Hippocampal formation (tissue), 2 donors: ENCODE measurements at places on chromosomes 1 and 21.

- DNase-seq, result no peak
These were observed 87.9 kb downstream of the SYT2 start for GRCh38 chr1:202622388-202622787.

GRCh38 chr1:64176659-64177058 is 26.8 kb upstream of the UBE2U start:
- DNase-seq, result no peak

GRCh38 chr1:36051821-36052220 is 32.1 kb upstream of the TEKT2 start:
- DNase-seq, result no peak

DNA sequence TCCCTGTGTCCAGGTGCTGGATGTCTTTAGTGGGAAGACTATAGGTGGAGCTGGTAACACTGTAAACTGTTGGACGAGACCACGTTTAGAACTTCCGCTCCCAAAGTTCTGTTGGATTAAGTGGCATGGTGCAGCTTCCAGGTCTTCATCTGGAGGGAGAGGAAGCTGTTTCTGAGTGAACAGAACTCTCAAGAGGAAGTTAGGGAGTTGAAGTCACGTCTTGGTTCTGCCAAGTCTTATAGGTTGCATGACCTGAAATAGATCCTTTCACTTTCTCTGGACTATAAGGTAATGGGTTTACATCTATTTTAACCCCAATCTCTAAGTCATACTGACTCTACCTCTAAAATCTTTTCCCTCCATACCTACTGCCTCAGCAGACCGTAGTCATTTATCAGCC is 97.4 kb upstream of the TNR start:
- no peak for DNase-seq

DNA sequence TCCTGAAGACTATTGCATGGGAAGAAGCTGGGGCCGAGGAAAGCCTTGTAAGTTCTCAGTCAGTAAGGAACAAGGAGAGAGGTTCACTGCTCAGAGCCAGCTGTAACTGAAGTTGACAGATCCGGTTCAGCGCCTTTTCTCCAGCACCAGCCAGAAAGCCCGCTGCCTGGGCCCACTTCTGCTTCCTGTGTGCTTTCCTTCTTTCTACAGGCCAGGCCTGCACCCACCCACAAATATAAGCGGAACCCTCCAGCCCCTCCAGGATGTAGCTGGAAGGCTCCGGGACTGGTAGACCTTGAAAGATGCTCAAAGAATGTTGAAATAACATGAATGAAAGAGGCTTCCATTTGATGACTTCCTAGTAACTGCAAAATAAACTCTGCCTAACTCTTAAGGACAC is 38.8 kb downstream of the PARP1 start:
- DNase-seq, result no peak

- no peak for DNase-seq
These were observed 141.8 kb downstream of the NRIP1 start for GRCh38 chr21:14922980-14923379.

GRCh38 chr21:45136927-45137611 is 62.7 kb downstream of the ADARB1 start:
- peak; percentile 70 for DNase-seq

GRCh38 chr21:15627823-15628222 is 102.0 kb upstream of the USP25 start:
- DNase-seq, result no peak

GRCh38 chr21:31886915-31887314 is 14.1 kb downstream of the HUNK start:
- DNase-seq, result no peak

GRCh38 chr1:27522432-27523336 is 32.7 kb upstream of the WASF2 start:
- no peak for DNase-seq

DNA sequence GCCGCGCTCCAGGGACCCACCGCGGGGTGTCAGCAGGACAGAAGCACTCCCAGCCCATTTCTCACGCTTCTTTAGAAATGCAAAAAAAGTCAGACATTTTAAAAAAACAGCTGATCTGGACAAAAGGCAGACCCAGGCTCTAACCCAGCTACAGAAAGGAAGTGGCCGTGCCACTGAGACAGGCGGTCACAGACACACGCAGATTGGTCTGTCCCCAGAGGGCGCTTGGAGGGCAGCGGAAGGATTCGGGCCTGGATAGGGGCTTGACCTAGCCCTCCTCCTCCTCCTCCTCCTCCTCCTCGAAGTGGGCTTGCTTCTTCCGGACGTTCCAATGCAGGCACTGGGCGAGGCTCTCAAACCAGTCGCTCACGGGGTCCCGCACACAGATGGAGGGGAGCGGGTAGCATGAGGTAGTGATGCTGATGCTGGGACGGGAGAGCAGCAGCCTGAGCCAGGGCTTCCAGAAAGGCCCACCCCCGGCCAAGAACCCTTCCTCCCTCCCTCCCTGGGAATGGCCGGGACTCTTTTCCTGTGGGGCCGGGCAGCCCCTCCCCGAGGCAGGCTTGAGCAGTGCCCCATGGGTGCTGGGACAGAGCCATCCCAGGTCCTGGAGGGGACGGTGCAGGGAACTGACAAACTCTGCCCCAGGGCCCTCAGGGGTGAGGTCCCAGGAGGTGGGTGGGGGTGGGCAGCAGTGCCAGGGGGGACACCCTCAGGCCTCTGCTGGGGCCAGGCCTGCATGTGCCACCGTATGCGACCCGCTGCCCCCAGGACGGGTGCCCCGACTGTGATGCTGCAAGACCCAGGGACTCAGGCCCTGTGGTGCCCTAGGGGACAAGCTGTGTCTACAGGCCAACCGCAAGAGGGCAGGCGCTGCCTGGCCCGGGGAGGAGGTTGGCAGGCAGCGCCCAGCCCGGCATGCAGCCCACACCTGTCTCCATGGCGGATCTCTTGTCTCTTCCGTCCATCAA is 25.3 kb downstream of the NADK start:
- no peak for DNase-seq

DNA sequence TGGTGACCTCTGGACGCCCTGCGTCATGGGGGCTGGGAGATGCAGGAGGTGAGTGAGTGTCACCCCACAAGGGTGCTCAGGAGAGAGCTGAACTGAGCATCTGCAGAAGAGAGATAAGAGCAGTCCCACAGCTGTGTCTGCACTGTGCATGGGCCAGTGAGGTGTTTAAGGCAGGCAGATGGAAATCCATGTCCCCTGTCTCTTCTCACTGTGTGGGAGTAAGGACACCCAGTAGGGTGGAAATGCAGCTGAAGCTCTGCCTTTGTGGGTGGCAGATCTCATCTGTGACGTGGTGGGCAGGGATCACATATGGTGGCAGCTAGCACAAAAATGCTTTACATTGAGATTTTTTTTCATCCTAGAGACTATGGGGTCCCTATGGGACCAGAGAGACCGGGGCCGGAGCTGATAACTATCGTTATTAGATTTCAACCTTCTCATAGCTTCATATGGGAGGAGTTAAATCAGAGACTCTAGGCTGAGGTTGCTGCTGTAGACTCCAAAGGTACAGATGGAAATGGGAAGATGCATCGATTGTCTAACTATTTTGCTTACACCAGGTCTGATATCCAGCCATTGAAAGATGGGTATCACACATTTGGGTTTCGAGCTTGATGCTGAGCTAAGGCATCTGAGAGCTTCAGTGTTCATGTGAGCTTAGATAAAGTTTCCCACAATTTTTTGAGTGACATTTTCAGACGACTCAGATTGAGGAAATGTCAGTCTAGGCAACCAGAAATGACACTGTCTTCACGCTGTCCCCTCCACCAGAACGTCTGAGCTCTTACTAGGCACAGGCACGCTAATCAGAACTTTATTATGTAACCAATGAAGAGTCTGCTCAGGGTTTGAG is 65.3 kb upstream of the PSEN2 start:
- no peak for DNase-seq

- no peak for DNase-seq
These were observed 498.3 kb downstream of the ADGRL2 start for GRCh38 chr1:82299056-82299455.

DNA sequence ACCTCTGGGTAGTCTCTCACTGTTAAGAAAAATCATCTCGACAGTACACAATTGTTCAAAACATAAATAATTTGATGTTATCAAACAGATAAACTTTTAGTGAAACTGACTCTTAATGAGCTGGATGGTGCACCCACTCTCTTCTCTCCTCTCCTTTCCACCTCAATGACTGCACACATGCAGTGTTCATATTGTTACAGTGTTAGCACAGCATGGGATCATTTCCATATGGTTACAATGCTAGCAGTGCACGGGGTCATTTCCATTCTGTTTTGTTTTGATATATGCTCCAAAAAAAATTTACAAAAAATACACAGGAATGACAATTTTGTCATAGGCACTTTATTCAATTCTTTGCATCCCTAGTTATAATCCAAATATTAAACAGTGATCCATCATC is 26.4 kb upstream of the RNF187 start:
- no peak for DNase-seq

DNA sequence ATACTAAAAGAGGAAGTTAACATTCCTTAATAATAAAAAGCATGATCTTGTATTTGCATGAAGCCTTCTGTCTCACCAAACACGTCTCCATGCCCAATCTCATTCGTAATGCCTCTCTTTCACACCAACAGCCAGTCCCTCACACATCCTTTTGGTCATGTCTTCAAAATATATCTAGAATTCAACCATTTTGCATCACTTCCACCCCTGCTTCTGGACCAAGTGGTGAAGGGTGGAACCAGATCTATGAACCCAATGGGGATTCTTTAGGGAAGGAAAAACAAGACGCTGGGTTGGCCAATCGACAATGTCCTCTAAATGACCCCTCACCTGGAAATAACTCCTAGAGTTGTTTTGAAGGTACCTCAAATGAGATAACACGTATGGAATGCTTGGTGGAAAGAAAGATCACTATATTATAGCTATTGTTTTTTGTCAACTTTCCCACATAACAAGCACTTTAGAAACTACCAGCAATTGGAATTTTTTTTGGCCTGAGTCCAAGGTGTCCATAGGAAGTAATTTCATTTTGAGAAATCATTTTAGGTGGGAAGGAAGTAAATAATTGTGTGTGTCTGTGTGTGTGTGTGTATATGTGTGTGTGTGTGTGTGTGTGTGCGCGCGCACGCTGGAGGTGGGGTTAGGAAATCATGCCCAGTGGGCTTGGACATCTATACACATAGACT is at the start of gene KCNA10:
TSS of gene KCNA10 (minus strand) at position 51 of the 686 bp plus-strand sequence. CDS start 388 bp downstream, outside the sequence.
- no peak for DNase-seq

DNA sequence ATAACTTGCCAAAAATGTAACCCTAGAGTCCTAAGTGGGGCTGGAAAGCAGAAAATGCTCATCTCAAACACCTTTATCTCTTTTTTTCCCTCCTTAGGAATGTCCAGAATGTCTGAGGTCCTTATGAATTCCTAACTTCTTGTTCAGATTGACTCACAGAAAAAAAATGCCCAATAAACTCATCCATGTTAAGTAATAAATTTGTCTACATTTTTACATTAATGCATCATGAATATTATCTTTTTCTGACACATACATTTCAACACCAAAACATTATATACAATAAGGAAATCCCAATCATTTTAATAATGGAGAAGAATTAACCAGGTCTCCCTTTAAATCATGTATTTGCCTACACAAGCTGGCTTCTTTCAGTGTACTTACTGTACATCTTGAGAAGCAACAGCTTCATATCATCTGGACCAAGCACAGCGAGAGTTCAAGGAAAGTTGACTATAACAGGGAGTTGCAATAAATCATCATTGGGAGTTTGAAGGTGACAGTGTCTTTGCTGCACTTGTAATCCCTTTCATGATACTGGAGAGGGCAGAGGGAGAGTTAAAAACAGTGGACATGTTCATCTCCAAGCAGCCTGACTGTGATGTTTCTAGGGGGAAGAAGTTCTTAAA is 565.2 kb downstream of the LTN1 start:
- no peak for DNase-seq

DNA sequence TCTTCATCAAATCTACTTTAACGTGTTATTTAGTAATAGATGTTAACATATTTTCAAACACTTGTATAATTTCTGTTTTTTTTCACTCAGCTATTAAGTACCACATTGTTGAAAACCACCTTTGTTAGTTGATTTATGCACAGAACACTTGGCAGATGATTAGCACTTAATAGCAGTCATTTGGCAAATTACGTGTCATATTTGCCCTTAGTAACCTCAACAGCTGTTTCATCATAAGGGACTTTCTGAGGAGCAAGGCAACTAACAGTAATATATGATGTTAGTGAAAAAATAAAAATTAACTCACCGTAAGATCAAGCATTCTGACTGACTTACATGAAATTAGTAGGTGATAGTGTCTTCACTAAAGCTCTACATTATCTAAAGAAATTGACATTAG is 186.4 kb downstream of the HMCN1 start:
- DNase-seq, result no peak

DNA sequence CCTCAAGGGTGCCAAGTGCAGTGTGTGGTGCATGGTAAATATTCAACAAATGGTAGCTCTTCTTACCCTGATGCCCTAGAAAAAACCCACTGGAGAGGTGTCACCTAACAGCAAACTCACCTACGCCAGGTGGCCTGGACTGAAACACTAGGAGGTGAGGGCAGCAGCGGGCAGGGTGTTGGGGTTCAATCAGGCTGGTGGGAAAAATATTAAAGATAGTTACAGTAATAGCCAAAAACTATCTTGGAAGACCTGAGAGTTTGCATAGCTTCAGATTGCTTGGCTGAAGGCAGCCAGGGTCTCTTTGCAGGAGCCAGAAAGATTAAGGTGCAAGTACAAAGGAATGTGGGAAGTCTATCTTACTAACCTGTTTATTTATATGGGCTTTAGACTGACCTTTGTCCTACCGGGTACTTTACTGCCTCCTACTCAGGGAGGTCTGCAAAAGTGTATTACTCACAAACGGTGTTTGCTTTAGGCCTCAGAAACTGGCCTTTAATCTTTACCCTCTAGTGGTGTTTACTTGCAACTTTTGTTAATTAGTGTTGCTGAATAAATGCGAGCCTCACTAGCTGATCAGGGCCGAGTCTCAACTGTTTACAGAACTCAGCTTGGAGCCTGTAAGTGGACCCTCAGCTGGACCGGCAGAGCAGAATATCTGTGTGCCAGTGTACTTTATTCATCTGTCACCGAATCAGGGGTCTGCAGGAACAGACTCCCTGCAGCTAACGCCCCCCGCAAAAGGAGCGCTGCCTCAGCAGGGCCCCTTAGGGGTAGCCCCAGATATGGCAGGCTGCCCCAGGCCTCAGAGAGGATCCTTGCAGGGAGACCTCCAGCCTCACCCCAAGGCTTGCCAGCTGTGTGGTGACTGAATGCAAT is 63.9 kb downstream of the SYF2 start:
- no peak for DNase-seq

- DNase-seq, result no peak
These were observed 588.5 kb downstream of the AGBL4 start for GRCh38 chr1:49435291-49435690.

DNA sequence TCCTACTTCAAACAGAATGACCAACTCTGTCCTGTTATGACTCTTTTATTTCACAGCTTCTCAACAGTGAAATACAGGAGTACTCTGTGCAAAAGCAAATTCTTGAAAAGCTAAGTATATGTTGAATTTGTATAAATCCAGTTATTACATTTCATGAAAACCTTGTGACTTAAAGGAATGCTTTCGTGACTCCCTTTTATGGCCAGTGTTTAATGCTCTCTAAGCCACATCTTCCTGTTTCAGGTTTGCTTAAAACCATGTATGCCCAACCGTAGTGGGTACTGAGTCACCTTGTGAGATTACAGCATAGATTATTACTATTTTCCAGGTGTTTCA is 40.2 kb upstream of the KIF1B start:
- DNase-seq, result no peak

- no peak for DNase-seq
These were observed 478.4 kb upstream of the PLXNA2 start for GRCh38 chr1:208722592-208722991.
